ENCODE measurements at places on chromosomes 11 and 22. TPM values are rescaled to one million over a fixed set of nuclear protein-coding genes. Genes with fewer than 3 reads are reported as not detected.

SHANK3 gene
- 18.7 TPM for total RNA-seq

OR8J3 gene
- total RNA-seq = 0.12 TPM

TNNT3 gene
- total RNA-seq = 1.7 TPM

GP1BB gene
- total RNA-seq = 8.6 TPM

GRCh38 chr22:24230911-24231656 is 13.8 kb downstream of the GGT5 start:
- ATAC-seq = no peak
- H3K27ac ChIP-seq = no peak overlapping the region
- no peak overlapping the region for H3K4me3 ChIP-seq
- H3K4me1 ChIP-seq = no peaks in the 10 kb centered on the region
- H3K36me3 ChIP-seq = peaks cover 2% of the 10 kb centered on the region

- no peak overlapping the region for H3K27ac ChIP-seq
- H3K36me3 ChIP-seq = no peaks in the 10 kb centered on the region
- no peaks in the 10 kb centered on the region for H3K4me1 ChIP-seq
- ATAC-seq = no peak
- no peaks in the 10 kb centered on the region for H3K27me3 ChIP-seq
- H3K4me3 ChIP-seq = no peak overlapping the region
These were observed 798.1 kb downstream of the OPCML start for GRCh38 chr11:132734217-132734616.

- H3K4me1 ChIP-seq = no peaks in the 10 kb centered on the region
- H3K36me3 ChIP-seq = no peaks in the 10 kb centered on the region
- no peak overlapping the region for H3K27ac ChIP-seq
- no peak overlapping the region for H3K4me3 ChIP-seq
- no peak for ATAC-seq
- H3K27me3 ChIP-seq = no peaks in the 10 kb centered on the region
These were observed 30.4 kb downstream of the USH1C start for GRCh38 chr11:17513853-17514252.

DNA sequence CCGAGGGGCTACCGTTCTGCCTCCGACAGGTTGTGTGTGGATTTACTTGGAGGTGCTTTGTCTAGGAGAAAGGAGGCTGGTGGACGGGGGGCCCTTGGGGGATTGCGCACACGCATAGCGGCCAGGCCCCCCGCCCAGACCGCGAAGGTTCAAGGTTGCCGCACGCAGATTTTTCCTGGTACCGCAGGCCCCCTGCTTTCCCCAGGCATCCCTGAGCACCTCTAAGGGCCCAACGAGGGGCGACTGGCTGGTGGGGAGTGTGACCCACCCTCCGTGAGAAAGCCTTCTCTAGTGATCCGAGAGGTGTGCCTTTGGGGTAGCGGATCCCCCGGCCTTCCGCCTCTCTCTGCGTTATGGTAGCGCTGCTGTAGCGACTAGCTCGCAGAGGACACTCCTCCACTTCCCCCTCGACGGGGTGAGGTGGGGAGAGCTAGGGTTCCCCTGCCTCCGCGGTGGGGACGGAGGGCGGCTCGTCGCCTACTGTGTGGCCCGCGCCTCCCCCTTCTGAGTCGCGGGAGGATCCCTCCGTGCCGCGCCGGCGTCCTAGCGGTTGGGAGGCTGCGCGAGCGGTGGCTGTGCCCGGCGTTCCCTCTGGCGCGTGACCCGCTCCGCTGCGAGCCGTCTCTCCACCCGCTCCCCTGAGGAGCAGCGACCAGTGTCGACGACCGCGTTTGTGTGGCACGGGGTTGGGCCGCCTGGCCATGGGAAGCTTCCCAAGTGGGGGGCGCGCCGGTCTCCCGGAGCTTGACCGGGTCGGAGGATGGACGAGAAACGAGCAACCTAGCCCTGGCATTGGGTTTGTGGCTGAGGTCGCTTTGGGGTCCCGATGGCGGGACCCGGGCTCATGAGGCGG is 3900.0 kb upstream of the OR11H1 start:
- no peaks in the 10 kb centered on the region for H3K27me3 ChIP-seq
- ATAC-seq = peak; percentile 39
- H3K4me3 ChIP-seq = no peak overlapping the region
- no peak overlapping the region for H3K27ac ChIP-seq
- H3K4me1 ChIP-seq = no peaks in the 10 kb centered on the region
- H3K36me3 ChIP-seq = no peaks in the 10 kb centered on the region

DNA sequence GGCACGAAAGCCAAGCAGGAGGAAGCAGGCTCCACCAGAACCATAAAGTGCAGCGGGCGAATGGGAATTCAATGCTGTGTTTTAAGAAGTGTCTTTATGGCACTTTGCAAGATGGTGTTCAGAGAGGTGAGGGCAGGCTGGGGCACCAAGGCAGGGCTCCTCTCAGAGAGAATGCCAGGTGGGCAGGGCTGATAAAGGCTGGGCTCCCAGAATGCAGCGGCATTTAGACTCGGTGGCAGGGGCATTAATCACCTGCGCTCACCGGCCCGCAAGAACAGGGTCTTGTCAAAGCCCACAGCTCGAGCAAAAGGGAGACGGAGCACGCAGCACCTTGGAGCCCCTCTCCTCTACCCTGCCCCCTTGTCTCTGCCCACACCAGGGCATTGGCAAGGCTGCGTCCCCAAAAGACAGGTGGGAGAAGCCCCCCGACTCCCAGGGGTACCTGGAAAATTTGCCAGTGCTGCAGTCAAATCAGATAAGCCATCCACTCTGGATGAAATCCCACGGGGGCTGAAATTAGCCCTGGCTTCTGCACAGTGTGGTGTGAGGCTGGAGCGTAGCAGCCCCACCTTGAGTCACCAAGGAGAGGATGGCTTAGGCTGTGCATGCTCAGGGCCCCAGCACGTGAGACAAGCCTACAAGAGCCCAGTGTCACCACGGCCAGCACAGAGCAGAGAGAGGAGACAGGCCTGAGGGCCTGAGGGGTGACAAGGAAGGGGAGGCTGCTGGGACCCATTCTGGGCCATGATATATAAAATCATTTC is 8.1 kb downstream of the MACROD1 start:
- H3K36me3 ChIP-seq = no peaks in the 10 kb centered on the region
- no peaks in the 10 kb centered on the region for H3K27me3 ChIP-seq
- no peak overlapping the region for H3K27ac ChIP-seq
- no peak overlapping the region for H3K4me3 ChIP-seq

- H3K4me1 ChIP-seq = no peaks in the 10 kb centered on the region
- H3K4me3 ChIP-seq = no peak overlapping the region
- no peaks in the 10 kb centered on the region for H3K36me3 ChIP-seq
- H3K27me3 ChIP-seq = no peaks in the 10 kb centered on the region
- H3K27ac ChIP-seq = no peak overlapping the region
These were observed 47.6 kb downstream of the FBXO7 start for GRCh38 chr22:32522237-32522636.

GRCh38 chr11:76151556-76152085 is 54.7 kb downstream of the WNT11 start:
- no peak overlapping the region for H3K4me3 ChIP-seq
- H3K27ac ChIP-seq = no peak overlapping the region
- no peak for ATAC-seq
- no peaks in the 10 kb centered on the region for H3K36me3 ChIP-seq
- peaks cover 3% of the 10 kb centered on the region for H3K4me1 ChIP-seq

DNA sequence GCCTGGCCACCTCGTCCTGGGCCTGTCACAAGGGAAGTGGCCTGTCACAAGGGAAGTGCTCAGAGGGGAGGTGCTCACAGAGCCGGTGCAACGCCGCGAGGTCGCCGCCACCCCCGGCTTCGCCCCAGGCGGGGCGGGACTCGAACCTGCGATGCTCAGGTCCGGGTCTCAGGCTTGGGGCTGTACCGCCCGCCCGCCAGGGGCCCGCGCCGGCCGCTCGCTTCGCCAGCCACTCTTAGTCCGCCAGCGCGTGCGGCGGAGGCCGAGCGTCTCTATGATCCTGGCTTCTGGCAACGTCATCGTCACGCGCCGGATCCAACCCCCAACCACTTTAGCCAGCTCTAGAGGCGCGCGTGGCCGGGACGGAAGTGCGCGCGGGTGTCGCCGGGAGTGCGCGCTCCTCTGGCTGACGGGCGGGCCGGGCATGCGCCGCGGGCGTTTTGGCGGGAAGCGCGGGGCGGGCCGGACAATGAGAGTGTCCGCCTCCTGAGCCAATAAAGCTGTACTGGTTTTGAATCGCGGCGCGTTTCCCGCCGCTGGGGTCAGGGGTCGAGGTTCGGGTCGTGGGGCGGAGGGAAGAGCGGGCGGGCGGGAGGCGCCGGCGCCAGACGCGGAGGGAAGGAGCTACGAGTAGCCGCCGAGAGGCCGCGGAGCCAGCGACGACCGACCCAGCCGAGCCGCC is at the start of gene TRMT2A:
Gene TRMT2A (minus strand): TSS at position 276 of the 682 bp plus-strand sequence. CDS start 320 bp downstream, outside the sequence.
- H3K27ac ChIP-seq = peak within 1 kb of the TSS; percentile 87
- no peaks in the 10 kb centered on the region for H3K27me3 ChIP-seq
- H3K36me3 ChIP-seq = peaks cover 72% of the 10 kb centered on the region
- peak within 1 kb of the TSS; percentile 91 for H3K4me3 ChIP-seq
- H3K4me1 ChIP-seq = no peaks in the 10 kb centered on the region

GRCh38 chr11:128643661-128644317 is 50.1 kb upstream of the FLI1 start:
- no peak overlapping the region for H3K27ac ChIP-seq
- no peaks in the 10 kb centered on the region for H3K36me3 ChIP-seq
- no peak for ATAC-seq
- no peaks in the 10 kb centered on the region for H3K27me3 ChIP-seq
- no peak overlapping the region for H3K4me3 ChIP-seq

DNA sequence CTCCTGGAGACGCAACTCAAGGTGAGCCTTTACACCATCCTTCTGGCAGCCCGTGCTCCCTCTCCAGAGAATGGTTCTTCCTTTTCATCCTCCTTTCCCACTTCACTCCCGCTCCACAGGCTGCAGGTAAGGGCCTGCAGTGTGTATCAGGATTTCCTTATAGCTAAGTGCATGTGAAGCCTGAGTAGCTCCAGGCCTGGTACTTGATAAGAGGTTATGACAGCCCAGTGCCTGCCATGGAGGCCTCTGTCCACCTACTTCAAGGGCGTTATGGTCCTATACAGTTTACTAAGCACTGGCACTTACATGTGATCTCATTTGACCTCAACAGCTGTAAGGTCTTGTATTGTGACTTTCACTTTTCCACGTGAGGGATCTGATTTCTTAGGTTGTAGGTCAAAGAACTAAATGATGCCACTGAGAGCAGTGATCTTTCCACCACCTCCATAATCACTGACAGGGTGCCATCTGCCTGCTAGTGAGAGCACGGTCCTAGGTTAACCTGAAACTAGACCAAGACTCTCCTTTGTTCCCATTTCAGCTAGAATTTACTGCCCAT is 18.1 kb downstream of the SSH3 start:
- H3K4me1 ChIP-seq = peaks cover 34% of the 10 kb centered on the region
- no peak overlapping the region for H3K4me3 ChIP-seq
- H3K27ac ChIP-seq = no peak overlapping the region
- no peaks in the 10 kb centered on the region for H3K27me3 ChIP-seq

- H3K36me3 ChIP-seq = no peaks in the 10 kb centered on the region
- no peak overlapping the region for H3K4me3 ChIP-seq
- no peak for ATAC-seq
- peaks cover 24% of the 10 kb centered on the region for H3K4me1 ChIP-seq
- peak overlapping the region; percentile 13 for H3K27ac ChIP-seq
- H3K27me3 ChIP-seq = no peaks in the 10 kb centered on the region
These were observed 104.3 kb downstream of the MRTFA start for GRCh38 chr22:40531951-40532900.

- H3K4me1 ChIP-seq = no peaks in the 10 kb centered on the region
- H3K27me3 ChIP-seq = peaks cover 88% of the 10 kb centered on the region
- no peak overlapping the region for H3K27ac ChIP-seq
- no peak overlapping the region for H3K4me3 ChIP-seq
- ATAC-seq = no peak
These were observed 85.0 kb upstream of the EIF3D start for GRCh38 chr22:36613958-36614357.

DNA sequence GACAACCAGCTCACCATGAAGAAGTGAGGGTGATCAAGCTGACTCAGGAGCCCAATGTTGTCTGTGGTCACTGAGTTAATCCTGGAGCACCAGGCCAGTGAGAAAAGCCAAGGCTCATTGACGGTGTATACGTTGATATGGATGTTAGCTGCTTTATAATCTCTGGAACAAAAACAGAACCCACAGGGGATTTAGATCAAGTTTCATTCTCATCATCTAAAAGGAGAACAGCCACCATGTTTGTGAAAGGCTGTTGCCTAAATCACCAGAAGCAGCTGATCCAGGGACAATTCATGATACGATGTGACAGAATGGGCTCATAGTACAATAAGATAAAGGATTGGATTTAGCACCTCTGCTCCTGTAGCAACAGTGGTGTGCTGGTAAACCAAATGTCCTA is 68.5 kb downstream of the GDPD4 start:
- H3K27ac ChIP-seq = no peak overlapping the region
- ATAC-seq = no peak
- H3K27me3 ChIP-seq = no peaks in the 10 kb centered on the region
- H3K4me1 ChIP-seq = no peaks in the 10 kb centered on the region

All from gastroesophageal sphincter (tissue), 4 donors.